ENCODE measurements at places on chromosomes 3 and 15.

DNA sequence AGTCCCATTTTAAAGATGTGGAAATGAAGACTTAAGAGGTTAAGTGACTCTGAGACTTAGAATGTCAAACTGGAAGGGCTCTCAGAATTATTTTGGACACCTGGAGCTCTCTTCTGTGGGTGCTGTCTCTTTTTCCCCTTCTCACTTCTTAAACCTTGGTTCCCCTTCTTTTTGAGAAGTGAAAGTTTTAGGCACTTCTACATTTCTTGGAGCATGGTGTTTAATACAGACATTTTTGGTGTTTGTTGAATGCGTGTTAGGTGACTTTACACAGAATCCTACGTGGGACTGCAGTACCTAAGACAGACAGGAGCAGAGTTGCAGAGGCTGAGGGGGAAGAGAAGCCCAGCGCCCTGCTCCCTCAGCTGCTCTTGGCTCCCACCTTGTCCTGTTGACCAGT lies 133.3 kb downstream of the MDFIC2 start:
- DNase-seq, result no peak

- no peak for DNase-seq
These were observed 45.5 kb upstream of the BOC start for GRCh38 chr3:113165841-113166240.

GRCh38 chr15:27062951-27063350 lies 92.0 kb downstream of the GABRG3 start:
- no peak for DNase-seq

DNA sequence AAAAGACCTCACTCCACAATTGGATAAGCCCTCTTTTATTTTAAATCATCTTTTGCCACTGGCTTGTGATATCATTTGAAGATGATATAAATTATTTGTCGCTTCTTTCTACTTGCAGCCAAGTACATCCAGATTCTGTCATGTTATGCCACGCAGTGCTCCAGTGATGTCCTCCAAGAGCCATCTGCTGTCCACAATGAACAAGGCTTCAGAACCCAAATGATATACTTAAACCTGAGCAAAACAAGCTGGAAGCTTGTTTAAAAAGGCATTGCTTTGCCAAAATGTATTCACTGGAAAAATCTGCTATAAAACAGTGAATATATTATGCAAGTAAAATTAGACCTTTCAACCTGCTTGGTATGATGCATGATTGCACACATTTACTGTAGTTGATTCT lies 58.8 kb upstream of the ARL6 start:
- no peak for DNase-seq

- DNase-seq, result peak; percentile 71
These were observed 562 bp downstream of the NEO1 start for GRCh38 chr15:73052653-73053397.

DNA sequence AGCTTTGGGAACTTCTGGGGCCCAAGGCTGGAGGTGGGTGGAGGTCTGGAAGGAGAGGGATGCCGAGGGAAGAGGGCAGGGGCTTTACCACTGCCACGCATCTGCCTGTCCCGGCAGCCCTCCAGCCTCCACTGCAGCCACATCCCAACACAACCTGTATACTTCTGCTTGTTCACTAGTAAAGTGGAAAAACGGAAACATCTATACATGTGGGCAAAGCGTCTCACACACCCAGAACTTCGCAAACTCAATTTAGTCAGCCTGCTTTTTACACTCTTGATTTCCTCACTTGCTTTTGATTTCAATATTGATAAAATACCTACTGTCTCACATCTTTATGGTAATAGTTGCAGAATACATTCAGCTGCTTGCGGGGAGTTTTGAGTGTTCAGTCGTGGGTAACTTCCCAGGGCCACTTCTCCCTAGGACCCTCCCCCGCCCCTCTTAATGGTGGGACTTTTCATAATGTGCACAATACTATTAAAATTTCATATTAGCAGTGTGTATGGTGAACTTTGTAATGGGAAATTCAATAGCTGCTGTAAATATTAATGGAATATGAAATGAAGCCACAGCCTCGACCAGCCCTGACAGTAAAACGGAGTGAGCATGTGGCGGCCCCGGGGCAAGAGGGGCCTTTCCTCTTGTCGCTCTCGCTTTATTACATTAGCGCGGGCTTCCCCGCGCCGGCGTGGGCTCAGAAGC lies 85.2 kb downstream of the NR2F2 start:
- DNase-seq, result no peak

- peak; percentile 7 for DNase-seq
These were observed 26.4 kb downstream of the MFN1 start for GRCh38 chr3:179373938-179374337.

GRCh38 chr15:22880981-22881738 lies 42.7 kb downstream of the NIPA2 start:
- no peak for DNase-seq

GRCh38 chr3:15693355-15693754 lies 91.8 kb downstream of the BTD start:
- DNase-seq, result no peak

GRCh38 chr3:66554178-66554577 lies 53.4 kb upstream of the LRIG1 start:
- no peak for DNase-seq

DNA sequence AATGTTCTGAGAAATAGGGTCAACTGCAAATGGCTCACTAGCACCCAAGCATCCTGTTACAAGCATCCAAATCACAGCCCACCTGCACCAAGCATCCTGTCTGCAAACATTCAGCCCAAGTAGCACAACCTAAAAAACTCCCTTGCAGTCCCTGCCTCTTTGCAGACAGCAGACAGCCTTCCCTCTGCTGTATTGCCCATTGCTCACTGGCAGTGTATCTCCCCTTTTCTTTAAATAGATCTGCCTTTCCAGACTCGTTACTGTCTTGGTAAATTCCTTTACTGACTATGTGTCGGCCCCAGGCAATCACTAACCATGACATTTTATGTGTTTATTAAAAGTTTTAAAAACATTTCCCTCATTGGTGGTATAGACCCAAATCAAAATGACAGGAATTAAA lies 155.4 kb downstream of the ADAMTSL3 start:
- no peak for DNase-seq

- DNase-seq, result no peak
These were observed 135.1 kb downstream of the LRRC28 start for GRCh38 chr15:99386391-99386790.

GRCh38 chr3:3531476-3531875 lies 267.8 kb upstream of the LRRN1 start:
- DNase-seq, result no peak

DNA sequence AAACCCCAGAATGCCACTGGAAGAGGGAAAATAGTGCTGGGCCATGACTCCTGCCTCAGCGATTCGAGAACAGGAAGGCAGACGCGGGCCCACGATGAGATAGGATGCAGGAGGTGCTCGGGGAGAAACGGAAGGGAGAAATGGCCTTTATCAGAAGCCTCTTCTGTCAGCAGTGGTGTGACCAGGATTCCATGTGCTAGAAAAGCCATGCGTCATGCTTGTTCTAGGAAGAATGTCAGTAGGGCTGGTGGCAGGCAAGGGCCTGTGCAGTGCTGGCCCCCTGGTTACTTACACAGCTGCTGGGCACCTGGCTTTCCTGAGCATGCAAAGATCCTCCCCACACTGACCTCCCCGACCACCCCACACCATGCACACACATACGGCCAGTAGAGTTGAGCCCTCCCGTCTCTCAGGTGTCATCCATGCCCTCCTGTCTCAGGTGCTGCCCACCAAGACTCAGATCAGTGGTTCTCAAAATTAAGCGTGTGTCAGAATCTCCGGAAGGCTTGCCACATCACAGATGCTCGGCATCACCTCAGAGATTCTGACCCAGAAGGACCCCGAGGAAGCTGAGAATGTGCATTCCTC lies 106.7 kb downstream of the ADAMTS17 start:
- DNase-seq, result no peak

All from RKO (cell line).